Activated CD8-positive, alpha-beta memory T cell treated with anti-CD3 and anti-CD28 coated beads, Interleukin-2, amount 10 ng/mL, durations not matched to agents 7 days and 5 days (primary cell): ENCODE measurements at places on chromosomes 13 and 19. TPM values are rescaled to one million over a fixed set of nuclear protein-coding genes. Genes with fewer than 3 reads are reported as not detected.

Gene GFY
- not detected for total RNA-seq

Gene ADPRHL1
- total RNA-seq, result 1.3 TPM

Gene PDX1
- total RNA-seq, result not detected

Gene PDE4A
- total RNA-seq, result 103 TPM

Gene CEACAM19
- 0.63 TPM for total RNA-seq

Gene CLEC17A
- total RNA-seq, result not detected

Gene KLK4
- total RNA-seq, result not detected

Gene LRG1
- total RNA-seq, result 0.35 TPM

DNA sequence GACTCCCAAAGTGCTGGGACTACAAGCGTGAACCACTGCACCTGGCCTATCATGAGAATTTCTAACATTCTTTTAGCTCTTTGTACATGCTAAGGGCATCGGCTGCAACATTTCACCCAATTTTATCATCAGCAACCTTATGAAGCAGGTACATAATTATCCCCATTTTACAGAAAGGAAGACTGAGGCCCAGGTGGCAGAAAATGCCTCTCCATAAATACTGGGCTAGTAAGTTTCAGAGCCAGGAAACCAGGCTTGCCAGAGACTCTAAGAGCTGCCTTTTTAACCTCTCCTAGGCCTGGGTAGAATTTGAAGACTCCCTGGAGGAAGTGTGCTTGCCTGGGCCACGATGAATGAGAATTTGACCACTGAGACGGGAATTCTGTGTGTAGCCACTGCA is 2.2 kb downstream of the ERCC2 start:
- DNase-seq, result no peak

GRCh38 chr13:40409278-40409677 is 257.2 kb downstream of the FOXO1 start:
- no peak for DNase-seq

- DNase-seq, result no peak
Measured at GRCh38 chr19:39321832-39322176, 1.1 kb upstream of the LRFN1 start.

- no peak for DNase-seq
Measured at GRCh38 chr13:103282571-103283450, 216.6 kb upstream of the SLC10A2 start.

DNA sequence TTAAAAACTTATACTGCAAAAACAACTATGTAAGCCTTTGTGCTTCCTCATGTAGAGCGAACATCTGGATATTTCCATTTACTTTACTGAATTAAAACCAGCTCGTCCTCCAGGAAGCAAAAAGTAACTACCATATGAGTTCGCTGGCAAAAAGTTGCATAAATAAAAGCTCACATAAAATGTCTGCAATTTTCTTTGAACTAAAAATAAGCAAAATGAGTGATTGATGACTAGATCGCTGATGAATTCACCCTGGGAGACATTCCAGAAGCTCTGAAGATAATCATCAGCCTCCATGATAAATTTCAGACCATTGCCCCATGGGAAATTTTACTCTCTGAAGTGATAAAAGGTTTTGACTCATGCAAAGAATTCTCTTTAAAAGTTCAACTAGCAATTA is 67.3 kb upstream of the SACS start:
- DNase-seq, result no peak

DNA sequence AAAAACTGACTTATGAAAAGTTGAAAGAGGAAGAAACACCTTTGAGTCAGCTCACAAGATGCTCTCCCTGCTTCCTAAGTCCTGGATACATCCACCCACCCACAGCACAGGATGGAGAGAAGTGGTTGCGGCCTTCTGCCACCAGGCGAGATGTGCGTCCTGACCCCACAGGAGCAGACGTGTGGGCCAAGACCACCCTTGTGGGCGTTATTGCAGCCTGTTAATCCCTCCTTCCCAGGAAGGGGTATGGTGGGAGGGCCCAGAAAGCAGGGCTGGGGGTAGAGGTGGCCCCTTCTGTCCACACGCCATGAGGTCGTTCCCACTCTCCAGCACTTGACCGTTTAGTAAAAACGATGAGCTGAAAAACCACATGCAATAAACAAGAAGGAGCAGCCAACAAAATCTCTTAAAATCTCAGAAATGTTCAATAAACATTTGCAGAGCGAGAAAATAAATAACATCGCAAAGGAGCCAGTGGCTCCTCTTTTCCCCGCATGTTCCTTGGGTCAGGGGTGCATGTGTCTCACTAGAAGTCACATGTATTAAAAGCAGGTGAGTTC is 2.4 kb upstream of the AKAP8L start:
- no peak for DNase-seq

DNA sequence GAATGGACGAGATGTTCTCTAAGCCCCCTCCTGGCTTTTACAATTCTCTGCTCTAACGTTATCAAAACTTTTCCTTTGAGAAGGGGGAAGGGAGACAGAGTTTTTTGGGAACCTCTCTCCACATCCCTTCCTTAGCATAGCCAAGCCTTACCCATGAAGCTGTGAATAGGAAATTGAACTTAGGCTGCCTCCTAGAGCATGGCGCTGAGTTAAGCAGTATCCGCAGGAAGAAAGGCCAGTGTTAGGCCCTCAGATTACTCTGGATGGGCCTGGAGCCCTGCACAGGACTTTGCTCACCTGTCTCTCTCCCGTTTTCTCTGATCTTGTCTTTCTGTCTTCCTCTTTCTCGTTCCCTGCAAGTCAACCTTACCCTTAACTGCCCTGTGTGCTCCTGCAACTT is 39.6 kb downstream of the CYP2B6 start:
- no peak for DNase-seq

GRCh38 chr13:97234742-97235141 is 12.6 kb downstream of the MBNL2 start:
- DNase-seq, result no peak

GRCh38 chr13:90156390-90156789 is 1191.1 kb upstream of the MIR17HG start:
- DNase-seq, result no peak

DNA sequence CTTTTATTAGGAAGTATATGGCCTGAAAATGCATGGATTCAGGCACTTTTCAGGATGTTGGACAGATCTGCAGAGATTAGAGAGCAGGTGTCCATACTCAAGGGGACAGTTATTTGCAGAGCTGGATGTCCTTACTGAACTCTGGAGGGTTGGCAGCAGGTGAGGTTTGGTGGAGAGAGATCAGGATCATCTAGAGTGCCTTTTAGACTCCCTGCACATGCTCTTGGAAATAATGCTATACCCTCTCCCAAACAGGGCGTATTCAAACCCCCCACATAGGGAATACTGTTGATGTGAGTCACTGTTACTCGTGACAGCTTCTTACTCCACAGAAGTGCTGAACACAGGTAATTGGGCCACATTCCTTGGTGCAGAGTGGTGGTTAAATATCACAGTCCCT is 725.7 kb upstream of the SGCG start:
- DNase-seq, result no peak

DNA sequence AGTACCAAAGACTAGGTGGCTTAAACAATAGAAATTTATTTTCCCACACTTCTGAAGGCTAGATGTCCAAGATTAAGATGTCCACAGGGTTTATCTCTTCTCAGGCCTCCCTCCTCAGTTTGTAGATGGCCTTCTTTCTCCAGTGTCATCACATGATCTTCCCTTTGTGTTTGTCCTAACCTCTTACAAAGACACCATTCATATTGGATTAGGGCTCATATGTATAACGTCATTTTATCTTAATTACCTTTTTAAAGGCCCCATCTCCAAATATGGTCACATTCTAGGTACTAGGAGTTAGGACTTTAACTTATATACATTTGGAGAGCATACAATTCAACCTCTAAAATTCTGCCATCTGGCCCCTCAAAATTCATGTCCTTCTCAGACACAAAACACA is 34.3 kb downstream of the N4BP2L2 start:
- no peak for DNase-seq

DNA sequence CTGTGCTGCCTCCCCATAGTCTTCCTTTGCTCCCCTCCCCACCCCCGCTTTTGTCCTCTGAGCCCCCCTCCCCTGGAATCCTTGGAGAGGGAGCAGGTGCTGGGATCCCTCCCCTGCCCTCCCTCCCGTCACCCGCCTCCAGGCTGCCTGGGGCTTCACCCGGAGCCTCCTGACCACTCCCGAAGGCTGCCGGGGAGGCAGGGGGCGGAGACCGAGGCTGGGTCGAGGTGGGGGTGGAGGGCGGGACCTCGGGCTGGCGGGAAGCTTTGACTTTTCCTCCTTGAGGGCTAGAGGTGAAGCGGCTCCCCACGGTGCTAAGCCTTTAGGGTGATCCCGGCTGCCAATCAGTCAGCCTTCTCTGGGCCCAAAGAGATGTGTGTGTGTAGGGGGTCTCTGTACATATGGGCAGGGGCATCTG is 1.5 kb downstream of the KMT5C start:
- DNase-seq, result peak; percentile 75

DNA sequence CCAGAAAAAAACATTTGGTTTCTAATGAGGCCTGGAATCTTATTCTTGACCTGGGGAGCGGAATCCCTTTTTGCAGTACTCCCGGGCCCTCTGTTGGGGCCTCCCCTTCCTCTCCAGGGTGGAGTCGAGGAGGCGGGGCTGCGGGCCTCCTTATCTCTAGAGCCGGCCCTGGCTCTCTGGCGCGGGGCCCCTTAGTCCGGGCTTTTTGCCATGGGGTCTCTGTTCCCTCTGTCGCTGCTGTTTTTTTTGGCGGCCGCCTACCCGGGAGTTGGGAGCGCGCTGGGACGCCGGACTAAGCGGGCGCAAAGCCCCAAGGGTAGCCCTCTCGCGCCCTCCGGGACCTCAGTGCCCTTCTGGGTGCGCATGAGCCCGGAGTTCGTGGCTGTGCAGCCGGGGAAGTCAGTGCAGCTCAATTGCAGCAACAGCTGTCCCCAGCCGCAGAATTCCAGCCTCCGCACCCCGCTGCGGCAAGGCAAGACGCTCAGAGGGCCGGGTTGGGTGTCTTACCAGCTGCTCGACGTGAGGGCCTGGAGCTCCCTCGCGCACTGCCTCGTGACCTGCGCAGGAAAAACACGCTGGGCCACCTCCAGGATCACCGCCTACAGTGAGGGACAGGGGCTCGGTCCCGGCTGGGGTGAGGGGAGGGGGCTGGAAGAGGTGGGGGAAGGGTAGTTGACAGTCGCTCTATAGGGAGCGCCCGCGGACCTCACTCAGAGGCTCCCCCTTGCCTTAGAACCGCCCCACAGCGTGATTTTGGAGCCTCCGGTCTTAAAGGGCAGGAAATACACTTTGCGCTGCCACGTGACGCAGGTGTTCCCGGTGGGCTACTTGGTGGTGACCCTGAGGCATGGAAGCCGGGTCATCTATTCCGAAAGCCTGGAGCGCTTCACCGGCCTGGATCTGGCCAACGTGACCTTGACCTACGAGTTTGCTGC is at the start of gene ICAM4:
Gene ICAM4 (plus strand): TSS at position 153 of the 935 bp plus-strand sequence. CDS start 58 bp downstream, at position 211.
- peak; percentile 68 for DNase-seq

DNA sequence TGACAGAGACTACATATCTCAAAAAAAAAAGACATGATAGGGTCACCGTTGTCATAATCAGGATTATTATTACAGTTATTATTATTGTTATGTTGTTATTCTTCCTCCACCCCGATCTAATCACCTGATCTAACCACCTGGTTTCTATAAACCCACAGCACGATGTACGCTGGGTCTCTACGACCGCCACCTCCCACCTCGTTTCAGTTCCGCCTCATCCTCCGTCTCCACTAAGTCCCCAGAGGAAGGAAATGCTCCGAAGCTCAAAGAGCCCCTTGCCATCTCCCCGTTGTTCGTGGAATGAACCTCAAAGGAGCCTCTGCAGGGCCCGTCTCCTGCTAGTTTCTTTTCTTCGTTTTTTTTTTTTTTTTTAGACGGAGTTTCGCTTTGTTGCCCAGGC is 15.9 kb upstream of the MEIS3 start:
- DNase-seq, result peak; percentile 75

- no peak for DNase-seq
Measured at GRCh38 chr13:59771272-59771671, 392.5 kb downstream of the DIAPH3 start.

GRCh38 chr19:1863328-1863637 is at the start of gene KLF16:
Gene KLF16 (minus strand): TSS chr19:1863579. CDS start chr19:1863497, 82 bp downstream.
- no peak for DNase-seq

DNA sequence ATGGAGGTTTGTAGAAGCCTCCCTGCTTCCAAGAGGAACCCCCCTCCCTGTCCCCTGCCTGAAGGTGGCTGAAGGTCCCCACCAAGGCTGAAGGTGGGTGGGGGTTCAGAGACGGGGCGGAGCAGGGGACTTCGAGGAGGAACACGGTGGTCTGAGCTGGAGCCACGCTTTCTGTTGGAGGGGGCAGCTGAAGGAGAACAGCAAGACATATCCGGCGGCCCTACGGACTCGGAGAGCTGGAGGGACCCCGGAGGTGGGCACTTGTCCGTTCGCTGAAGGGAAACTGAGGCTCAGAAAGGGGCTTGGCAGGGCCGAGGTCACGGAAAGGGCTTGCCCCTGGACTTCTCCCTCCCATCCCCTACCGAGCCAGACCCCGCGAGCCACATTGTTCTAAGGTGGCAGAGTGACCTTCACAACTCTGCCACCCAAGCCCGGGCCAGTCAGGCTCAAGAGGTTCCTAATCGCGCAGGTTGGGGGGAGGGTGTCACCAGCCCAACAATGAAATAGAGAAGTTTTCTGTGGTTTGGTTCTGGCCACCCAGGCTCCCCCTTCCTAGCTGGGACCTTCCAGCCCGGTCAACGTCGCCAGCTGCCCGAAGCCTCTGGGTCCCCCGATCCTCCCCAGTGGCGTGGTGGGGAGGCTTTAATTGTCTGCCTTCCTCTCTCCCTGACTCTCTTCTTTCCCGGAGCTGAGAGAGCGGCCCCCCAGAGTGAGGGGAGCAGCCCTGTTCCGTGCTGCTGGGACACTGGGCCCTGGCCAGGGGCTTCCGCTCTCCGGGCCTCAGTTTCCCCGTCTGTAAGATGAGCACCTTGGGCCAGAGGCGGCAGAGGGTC is 15.5 kb upstream of the KCNN1 start:
- DNase-seq, result no peak

GRCh38 chr19:11639245-11639601 is 41.9 kb downstream of the ZNF627 start:
- no peak for DNase-seq

GRCh38 chr13:38405216-38405615 is 55.6 kb downstream of the UFM1 start:
- DNase-seq, result no peak

DNA sequence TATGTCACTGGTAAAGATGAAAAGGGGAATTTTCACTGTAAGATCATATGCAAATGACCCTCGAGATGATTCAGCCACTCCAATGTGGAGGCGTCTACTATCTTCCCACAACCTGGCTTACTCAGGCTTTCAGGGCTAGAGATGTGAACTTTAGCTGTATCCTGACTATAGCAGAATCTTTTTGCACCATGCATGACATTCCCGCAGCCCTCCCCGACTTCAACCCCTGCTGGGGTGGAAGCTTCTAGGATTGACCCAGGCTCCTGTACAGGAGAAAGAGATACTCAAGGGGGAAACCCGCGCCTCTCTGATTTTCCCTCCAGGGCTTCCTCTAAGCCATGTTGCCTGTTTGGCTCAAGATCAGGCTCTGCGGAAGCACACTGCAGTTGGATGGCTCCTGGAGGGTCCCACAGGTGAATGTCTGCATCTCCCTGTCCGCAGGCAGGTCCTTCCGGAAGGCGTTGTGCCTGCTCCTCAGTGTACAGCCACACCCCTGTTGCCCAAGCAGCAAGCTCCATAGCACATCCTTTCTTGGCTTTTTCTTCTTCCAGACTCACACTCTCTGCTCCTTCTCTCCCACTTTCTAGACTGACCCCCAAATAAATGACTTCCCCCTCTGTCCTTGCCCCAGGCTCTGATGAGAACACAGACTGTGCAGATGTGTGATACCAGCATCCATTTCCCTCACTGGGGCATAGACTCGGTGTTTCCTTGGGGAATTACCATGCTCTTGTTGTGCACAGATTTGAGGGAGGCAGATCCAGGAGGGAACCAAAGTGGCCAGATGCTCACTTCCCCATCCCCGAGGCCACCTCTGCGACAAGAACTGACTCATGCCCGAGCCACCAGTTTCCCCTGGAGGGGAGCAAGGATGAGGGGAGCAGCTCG is 29.1 kb upstream of the POP4 start:
- DNase-seq, result no peak

GRCh38 chr19:15114153-15114540 is 6.9 kb downstream of the SYDE1 start:
- no peak for DNase-seq
